ENCODE measurements at places on chromosomes 11 and 22.

DNA sequence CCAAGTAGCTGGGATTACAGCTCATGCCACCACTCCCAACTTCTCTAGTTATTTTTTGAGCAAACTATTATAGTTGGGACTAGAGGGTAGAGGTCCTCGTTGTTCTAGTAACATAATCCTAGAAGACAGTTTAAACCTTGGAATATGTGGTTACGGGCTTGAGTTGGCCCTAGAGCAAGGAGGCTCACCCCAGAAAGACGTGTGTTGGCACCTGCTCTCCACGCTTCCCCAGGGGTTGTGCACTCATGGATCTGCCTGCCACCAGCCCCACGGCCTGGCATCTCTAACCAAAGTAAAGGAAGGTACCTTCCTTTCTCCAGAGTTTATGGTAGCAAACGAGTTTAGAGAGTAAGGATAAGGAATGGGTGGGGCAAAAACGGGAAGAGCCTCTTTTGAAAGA, 79.0 kb downstream of the SCN3B start:
- no peak for DNase-seq

DNA sequence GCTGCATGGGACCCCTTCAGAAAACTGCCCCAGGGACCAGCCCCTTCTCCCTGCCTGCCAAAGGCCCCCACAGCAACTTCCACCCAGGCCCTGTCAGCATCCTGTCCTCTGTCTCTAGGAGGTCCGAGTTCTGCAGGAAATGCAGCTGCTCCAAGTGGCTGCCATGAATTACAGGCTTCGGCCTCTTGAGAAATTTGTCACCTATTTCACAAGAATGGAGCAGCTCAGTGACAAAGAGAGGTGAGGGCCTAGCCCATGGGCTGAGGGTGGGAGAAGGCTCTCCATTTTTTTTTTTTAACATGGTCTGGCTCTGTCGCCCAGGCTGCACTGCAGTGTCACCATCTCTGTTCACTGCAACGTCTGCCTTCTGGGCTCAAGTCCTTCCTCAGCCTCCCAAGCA, 7.3 kb downstream of the RGL4 start:
- no peak for DNase-seq

GRCh38 chr11:77865805-77866204, 44.9 kb downstream of the AAMDC start:
- DNase-seq, result no peak

DNA sequence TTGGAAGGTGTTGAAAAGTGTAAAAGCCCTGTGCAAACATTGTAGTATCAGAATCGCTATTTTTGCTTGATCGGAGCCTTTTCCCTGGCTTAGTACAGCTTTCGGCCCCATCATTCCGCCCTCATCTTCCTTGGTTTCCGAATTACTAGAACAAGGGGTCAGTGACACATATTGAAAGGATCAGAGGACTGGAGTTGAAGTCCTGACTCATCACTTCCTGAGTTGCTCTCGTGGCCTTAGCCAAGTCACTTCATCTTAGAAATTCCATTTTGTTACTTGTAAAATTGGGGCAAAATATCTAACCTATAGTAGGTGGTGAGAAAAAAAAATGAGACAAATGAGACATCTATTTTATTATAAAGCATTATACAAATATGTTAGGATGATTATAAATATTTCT, 375.0 kb downstream of the NTM start:
- no peak for DNase-seq

DNA sequence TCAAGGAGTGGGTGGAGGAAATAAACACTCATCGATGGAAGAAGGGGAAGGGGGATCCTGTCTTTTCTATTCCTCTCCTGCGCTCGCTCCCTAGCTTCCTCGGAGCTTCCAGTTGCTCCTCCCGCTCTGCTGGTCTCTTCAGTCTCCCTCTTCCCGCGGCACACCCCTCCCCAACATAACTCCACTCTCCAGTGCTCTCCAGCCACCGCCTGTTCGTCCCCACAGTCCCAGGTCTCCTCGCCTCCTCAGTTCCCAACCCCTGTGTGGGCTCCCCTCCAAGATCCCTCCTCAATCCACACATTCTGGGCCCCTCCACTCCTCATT, 438 bp downstream of the ZW10 start:
- no peak for DNase-seq

DNA sequence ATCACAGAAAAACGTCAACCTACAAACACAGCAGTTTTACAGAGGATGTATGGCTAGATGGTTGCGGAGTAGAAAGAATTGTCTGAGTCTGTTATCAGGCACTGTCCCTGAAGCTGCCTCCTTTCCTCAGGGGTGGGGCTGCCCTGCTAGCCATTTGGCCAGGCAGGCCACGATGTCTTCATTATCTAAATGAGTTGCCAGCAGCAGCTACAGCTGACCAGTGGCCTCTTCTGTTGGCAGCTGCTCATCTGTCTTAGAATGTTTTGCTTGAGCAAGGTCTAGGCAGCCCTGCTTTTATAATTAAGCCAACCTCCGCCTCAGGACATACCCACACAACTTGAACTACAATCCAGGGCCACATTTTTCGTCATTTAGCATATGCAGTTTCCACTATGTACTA, 17.5 kb downstream of the SLC6A5 start:
- DNase-seq, result no peak

- DNase-seq, result no peak
Observed at GRCh38 chr22:32232191-32232830, 22.8 kb downstream of the SLC5A4 start.

DNA sequence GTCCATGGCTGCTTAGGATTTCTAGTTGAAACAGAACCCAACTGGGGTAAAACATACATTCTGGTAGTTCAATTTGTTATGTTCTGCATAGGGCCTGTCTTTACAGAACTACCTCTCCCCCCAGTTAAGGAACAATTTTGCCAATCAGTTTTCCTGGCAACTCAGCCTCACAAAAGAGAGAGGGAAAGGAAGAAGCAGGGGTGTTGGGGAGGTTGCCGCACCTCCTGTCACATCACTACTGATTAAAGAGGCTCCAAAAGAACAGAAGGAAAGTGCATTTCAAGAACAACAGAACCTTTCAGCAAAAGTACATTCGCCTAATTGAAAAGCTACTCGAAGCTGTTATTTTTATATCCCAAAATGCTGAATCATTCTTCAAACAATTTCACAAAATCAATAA, 217.6 kb downstream of the CADM1 start:
- DNase-seq, result no peak
